ENCODE measurements at places on chromosomes 13 and 19.

- no peak for DNase-seq
Measured at GRCh38 chr13:44573071-44573470, 3.1 kb downstream of the TSC22D1 start.

GRCh38 chr13:41554626-41555386 lies 97.5 kb downstream of the RGCC start:
- no peak for DNase-seq

- no peak for DNase-seq
Measured at GRCh38 chr19:14434543-14435319, 1.6 kb downstream of the PKN1 start.

- peak; percentile 23 for DNase-seq
Measured at GRCh38 chr13:50326811-50327210, 311.6 kb downstream of the KCNRG start.

DNA sequence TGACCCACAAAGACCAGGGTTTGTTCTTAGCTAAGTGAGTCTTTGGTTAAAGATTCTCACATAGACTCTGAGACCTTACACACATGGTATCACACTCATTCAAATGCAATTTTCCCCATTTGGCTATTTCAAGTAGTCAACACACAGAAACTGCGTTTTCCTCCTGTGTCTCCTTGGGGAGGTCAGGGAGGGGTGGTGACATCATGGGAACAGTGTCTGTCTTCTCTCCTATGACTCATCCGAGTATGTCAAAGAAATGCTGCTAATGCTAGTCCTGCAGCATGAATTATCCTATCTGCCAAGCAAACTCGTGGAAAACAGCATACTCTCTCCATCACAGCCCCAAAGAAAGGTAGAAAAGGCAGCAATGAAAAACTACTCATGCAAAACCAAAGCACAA lies 100.2 kb downstream of the ENOX1 start:
- peak; percentile 65 for DNase-seq

GRCh38 chr19:47490847-47491246 lies 6.8 kb upstream of the KPTN start:
- DNase-seq = no peak

All from fibroblast of skin of left quadriceps (primary cell).